Amygdala (tissue), 56 donors: ENCODE measurements at places on chromosomes 2 and 18.

GRCh38 chr2:128252501-128252900 is 66.2 kb downstream of the HS6ST1 start:
- DNase-seq, result no peak

- no peak for DNase-seq
Measured at GRCh38 chr2:60281730-60282129, 271.7 kb downstream of the BCL11A start.

DNA sequence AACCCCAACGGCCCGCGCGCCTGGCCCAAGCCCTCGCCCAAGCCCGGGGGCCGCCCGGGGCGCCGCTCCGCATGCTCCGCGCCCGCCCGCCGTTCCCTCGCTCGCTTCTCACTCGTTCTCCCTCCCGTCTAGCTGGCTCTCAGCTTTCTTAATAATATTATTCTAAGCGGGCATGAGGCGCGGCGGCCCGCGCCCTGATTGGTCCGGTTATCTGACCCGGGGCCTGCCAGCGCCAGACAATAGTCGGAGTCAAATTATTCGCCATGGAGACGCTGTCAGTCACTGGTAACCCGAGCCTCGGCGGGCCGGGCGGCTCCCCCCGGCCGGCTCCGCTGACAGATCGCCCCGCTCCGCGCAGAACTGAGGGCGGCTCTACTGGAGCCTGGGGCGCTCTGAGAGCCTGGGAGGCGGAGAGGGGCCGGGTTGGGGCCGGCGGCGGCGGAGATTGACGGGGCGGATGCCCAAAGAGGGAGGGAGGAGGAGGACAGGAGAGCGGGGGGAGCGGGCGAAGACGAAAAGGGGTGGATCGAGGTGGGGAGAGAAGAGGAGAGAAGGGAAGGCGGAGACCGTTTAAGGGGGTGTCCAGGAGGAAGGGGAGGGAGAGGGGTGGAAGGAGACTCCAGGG is at the start of gene SIX2:
TSS of gene SIX2 (minus strand) at position 150 of the 625 bp plus-strand sequence. CDS start 342 bp downstream, outside the sequence.
- no peak for DNase-seq

- DNase-seq, result no peak
Measured at GRCh38 chr2:11332596-11332995, 11.8 kb downstream of the ROCK2 start.

DNA sequence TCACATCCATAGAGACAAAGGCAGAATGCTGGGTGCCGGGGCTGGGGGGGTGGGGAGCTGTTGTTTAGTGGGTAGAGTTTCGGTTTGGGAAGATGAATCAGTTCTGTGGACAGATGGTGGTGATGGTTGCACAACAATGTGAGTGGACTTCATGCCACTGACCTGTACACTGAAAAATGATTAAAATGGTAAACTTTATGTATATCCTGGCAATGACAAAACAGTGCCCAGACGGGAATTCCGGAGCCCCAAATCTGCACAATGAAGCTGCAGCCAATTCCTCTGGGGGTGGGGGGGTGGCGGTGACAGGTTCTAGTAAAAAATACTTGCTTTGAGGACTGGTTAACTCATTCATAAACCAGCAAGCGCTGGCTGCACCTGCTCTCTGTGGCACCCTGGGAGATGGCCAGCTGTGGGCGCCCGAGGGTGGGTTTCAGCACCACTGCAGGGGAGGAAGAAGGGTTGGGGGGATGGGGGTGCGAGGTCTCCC is 81.8 kb upstream of the HPCAL1 start:
- DNase-seq, result no peak

GRCh38 chr2:202113571-202114142 is 40.6 kb downstream of the KIAA2012 start:
- DNase-seq, result no peak

DNA sequence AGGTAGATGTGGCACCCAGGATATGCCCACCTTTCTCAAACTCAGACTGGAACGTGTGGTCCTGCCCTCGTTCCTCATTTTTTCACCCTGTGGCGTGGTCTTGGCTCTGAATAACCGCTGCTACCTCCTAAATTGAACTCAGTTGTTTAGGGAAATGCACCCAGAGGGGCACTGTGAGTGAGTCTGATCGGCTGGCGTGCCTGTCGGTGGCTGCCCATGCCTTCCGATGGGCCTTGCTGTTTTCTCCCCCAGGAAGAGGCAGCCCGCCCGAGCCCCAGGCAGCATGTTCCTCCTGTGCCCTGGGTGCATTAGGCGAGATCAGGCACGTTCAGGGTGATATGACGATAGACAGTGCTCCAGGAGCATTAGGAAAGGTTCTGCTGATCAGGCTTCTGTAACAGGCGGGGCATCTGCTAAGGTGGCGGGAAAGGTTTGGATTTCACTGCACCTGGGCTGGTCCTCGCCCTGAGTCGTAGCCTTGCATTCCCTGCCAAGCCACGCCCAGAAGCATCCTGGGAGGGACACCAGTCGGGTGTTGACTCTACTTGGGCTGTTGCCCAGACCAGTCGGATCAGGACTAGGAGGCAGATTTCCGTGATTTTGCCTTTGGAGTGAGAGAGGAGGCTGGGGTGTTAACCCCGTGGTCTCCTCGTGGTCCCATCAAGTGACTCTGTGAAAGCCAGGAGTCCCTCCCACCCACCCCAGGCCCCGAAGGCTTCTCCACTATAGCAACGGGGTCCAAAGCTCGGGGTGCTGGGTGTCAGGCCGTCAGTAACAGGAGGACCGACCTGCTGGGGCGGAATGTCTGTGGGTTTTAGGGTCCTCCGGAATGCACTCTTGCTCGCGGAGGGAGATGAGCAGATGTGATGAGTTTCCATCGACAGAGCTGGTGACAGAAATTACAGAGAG is 75.1 kb downstream of the SH3BP4 start:
- DNase-seq, result no peak

DNA sequence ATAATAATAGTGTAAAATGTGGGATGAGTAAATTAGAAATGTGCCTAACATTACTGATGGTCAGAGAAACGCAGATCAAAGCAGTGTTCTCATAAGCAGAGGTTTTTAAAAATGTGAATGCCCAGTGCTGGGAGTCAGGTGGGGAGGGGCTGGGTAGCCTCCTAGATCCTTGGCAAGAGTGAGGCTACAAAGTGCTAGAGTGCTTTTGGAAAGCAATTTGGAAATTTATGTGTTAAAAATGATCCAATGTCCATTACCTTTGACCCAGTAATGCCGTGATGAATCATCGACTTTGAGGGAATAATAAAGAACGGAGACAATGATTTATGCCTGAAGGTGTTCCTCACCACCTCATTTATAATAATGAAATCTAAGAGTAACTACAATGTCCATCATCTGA is 44.9 kb upstream of the TWIST2 start:
- no peak for DNase-seq

- no peak for DNase-seq
Measured at GRCh38 chr2:159185401-159186130, 100.9 kb downstream of the WDSUB1 start.

DNA sequence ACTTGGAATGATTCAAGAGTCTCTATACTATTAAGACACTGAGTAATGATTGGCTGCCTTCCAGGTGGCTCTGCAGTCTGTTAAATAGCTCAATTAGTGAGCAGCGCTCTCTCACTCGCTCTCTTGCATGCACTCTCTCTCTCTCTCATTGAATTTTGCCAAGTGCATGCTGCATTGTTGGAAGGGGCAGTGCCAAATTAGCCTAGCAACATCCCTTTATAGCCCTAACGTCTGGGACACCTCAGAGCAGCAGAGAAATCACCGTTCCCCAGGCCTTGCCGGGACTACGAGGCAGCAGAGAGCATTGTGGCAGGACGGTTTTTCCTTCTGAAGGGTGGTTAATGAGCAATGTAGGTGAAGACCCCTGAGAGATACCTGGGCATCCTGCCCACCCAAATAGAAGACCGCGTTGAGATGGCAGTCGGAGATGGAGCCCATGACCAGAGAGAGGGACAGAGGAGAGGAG is 447.6 kb upstream of the POU3F3 start:
- peak; percentile 9 for DNase-seq

DNA sequence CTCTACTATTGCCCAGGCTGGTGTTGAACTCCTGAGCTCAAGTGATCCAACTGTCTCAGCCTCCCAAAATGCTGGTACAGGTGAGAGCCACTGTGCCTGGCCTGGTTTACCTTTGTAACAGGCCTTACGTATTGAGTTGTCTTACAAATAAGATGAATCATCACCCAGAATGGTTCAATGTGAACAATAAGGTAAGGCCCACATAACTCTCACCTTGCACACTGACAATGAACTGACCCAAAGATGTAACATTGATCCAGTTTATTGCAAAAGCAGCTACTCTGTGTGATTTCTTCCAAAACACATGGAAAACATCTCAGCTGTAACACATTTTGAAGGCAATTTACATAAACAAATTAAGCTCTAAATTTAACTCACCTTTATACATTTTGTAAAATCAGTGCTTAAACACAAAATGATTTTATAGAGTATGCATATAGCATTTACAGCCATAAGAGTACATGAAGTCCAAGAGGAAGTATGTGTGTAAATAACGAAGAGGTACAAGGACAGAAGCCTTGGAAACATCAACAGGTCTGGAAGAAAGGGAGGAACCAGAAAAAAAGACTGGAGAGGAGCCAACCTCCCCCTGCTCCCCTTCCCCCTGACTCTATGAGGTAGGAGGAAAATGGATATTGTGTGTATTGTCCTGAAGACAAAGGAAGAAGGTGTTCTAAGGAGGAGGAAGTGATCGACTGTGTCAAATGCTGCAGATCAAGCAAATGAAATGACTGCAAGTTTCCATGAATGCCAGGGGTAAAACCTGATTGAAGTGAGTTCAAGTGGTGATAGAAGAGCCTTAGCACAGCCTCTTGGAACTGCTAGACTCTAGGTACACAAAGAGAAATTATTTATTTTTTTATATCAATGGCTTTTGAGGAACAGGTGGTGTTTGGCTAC is 5.6 kb upstream of the WDFY1 start:
- DNase-seq, result no peak

- DNase-seq, result no peak
Measured at GRCh38 chr18:78113940-78114251, 864.2 kb downstream of the GALR1 start.

DNA sequence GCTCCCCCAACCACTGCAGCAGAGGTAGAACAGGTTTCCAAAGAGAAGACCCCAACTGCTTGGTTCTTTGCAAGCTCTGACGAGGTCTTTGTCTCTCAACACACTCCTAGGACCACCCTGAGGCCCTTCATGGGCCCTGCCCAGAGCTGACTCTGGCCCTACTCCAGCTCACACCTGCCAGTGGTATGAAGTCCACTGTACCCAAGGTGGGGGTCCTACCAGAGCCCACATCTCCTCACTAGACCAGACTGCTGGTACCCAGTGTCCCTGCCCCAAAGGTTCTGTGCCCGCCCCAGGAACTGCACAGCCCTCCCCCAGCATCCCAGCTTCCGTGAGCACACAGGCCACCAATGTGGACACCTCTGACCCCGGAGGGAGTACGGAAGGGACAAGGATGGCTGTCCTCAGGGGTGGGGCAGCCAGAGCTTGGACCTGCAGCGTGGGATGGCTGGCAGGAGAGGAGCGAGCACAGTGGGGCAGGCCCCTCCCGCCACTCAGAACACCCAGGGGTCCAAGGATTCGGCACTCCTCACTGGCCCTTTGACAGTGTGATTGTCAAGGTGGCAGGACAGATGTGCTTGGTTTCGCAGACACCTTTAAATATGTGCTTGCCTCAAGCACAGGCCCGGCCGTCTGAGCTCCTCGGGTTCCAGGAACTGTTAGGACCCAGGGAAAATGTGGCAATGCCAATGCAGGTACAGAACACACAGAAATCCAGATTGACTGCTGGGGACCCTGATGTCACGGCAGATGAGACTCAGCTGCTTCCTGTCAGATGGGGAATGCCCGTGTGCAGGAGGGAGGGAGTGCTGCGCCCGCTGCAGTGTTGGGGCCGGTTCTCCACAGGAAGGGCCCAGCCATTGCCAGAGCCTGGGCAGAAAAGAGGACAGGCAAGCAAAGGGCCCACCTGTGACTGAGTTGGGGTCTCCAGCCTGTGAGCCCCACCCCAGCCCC is 51.2 kb downstream of the MTERF4 start:
- DNase-seq, result no peak

DNA sequence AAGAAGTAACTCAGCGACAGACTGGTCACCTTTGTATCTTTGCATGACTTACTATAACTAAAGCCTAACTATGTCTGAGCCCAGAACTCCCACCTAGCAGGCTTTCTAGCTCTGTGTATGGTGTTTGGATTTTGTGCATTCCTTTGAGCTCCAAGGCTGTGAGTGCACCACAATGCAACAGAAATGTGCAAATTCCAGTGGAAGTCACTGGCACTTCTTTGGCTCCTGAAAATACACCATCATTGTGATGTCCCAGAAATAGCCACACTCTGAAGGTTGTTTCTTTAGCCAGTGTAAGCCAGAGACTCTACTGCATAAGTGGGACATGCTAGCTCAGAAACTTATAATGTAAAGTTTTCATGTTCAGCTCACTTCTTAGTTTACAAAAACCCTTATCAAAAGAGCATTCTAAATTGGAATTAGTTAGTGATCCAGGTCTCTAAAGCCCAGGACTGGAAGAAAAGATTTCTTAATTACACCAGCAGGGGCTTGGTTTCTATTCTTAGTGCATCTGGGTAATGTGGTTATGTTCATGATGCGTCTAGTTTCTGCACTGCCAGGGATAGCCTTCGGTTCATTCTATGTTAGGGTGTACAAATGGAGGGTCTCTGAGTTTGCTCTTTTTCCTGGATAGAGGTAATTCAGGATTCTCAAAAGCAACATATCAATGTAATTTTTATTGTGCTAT is 1239.5 kb upstream of the ZEB2 start:
- DNase-seq, result no peak

GRCh38 chr2:109377976-109378375 is 235.8 kb downstream of the SEPTIN10 start:
- DNase-seq, result no peak

DNA sequence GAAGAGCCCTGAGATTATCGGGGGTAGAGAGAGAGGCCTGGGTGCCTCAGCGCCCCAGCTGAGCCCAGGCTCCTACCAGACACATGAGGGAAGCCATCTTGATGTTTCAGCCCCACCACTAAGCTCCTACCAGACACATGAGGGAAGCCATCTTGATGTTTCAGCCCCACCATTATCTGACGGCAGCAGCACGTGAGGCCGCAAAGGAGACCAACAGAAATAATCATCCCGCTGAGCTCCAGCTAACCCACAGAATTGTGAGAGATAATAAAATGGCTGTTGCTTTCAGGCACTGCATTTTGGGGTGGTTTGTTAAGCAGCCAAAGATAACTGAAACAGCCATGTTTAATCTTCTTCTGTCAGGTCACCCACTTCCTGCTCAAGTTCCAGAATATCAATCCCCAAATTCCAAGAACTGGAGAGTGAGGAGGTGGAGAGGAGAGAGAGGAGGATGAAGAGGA is 29.3 kb upstream of the SOS1 start:
- DNase-seq, result no peak

- no peak for DNase-seq
Measured at GRCh38 chr2:145067549-145068030, 547.7 kb upstream of the ZEB2 start.

- DNase-seq, result no peak
Measured at GRCh38 chr2:26584191-26584590, 57.0 kb downstream of the CIB4 start.
